ENCODE measurements at places on chromosomes 3 and 15. TPM values are rescaled to one million over a fixed set of nuclear protein-coding genes. Genes with fewer than 3 reads are reported as not detected.

Gene ZNF80
- total RNA-seq, result not detected

Gene STOML1
- total RNA-seq, result 26.1 TPM

Gene NOX5
- total RNA-seq, result not detected

Gene ERICH6
- total RNA-seq, result 0.55 TPM

Gene CHRFAM7A
- total RNA-seq, result 2.4 TPM

Gene SGO1
- total RNA-seq, result 0.38 TPM

Gene BFSP2
- total RNA-seq, result not detected

Gene TNIK
- total RNA-seq, result 28.6 TPM

Gene COL8A1
- total RNA-seq, result 16.4 TPM

Gene INAFM2
- 52.7 TPM for total RNA-seq

Gene C3orf22
- not detected for total RNA-seq

Gene SEMA3F
- total RNA-seq, result 10.2 TPM

Gene TLR9
- total RNA-seq, result 0.66 TPM

Gene PAK6
- total RNA-seq, result 8.2 TPM

Gene GFM1
- 60.5 TPM for total RNA-seq

Gene SLC9C1
- 1.3 TPM for total RNA-seq

Gene NLGN1
- total RNA-seq, result 13.7 TPM

Gene SYNPR
- 0.93 TPM for total RNA-seq

Gene DPPA4
- not detected for total RNA-seq

Gene ADCY5
- 249 TPM for total RNA-seq

Gene P2RY13
- total RNA-seq, result 0.96 TPM

Gene ACSBG1
- 0.25 TPM for total RNA-seq

Measured in left ventricle myocardium inferior (tissue), 1 donor.